Fibroblast of skin of right quadriceps (primary cell): ENCODE measurements at places on chromosomes 4 and X.
A peak's percentile ranks its signal among the peaks of the same experiment; 100 is the strongest.

DNA sequence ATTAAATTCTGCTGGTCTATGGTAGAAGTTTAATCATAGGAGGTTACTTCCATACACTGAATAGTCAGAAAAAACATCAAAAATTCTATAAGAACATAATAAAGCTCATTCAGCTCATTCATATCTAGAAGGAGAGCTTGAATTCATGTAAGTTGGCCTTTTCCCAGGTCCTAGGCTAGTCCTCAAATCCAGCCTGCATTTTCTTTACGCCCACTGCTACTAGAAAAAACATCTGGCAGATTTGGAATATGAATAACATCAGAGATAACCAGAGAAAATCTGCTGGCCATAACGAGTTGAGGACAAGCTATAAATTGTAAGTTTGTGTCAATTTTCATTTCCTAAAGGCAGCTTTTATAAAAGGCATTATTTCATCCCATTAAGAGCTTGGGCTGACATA, 95.5 kb downstream of the MXRA5 start:
- peak; percentile 31 for DNase-seq

DNA sequence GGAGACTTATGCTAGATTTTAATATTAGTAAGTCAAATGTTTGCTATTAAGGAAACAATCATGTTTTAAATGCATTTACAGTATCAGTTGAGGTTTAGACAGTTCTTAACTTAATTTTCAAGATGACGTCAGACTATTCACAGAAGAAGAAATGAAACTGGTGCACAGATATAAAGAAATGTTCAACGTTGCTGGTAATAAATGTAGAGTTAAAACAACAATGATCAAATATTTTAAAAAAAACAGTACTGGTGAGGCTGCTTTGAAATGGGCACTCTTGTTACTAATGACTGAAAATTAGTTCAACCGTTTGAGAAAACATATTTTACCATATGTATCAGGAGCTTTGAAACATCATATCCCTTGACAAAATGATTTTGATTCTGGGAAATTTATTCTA, 44.2 kb downstream of the ABHD18 start:
- DNase-seq: no peak

DNA sequence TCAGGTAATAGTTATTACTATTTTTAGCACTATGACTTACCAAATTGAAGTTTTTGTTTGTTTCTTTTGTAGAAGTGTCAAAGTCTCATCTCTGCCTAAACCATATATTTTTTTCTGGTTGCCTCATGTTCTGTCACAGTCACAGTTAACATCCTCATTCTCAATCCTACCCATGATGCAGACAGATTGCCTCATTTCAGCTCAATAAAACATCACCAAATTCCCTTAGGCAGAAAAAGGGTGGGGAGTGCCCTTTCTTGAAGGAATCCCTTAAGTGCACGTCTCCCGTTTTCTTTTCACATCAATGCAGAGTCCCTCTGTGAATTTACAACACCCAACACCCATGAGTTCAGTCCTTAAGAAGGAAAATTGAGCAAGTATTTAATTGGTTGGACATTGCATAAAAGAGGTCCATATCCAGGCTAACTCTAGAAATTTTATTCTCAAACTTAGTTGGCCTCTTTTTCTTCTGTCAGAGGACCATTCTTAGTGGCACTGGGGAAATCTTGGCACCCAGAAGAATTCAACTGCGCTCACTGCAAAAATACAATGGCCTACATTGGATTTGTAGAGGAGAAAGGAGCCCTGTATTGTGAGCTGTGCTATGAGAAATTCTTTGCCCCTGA, 103.7 kb upstream of the BMPR1B start:
- DNase-seq: no peak

DNA sequence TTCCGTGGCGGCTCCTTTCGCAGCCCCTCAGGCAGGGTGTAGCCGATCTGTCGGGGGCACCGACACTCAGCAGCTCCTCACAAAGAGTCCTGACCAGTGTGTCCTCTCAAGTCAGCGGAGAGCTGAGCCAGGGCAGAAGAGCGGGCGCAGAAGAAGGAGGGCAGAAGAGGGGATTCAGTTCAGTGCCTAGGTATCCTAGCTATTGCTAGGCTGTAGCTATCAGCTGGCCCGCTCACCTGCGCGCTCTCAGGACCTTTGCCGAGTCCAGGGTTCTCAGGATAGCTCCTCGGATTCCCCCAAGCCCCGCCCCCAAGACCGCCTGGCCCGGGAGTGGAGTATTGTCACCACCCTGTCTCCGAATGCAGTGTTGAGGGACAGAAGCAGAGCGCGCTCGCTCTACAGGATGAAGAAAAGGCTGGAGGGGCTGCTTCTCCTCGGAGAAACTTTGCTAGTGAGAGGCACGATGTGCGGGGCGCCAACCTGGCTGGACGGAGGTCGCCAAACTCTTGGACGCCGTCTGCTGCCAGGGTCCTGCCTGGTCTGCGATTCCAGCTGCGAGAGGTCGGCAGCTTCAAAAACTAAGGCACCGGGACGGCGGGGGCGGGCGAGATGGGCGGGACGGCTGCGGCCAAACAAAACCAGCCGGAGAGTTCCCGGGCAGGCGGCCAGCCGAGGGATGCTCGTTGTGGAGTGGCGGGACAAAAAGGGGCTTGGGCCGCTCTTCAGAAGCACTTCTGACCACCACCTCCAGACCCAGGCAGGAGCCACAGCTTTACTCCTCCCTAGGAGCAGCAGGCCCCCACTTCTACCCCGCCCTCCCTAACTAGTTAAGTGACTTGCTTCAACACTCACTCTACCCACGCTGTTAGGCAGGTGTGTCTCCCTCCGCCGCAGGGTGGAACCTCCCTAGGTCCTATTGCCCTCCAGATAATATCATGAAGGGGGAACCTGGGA, at the start of gene XKRX:
Gene XKRX, minus strand, starts transcription at position 258 of the 954 bp plus-strand sequence. CDS start 613 bp downstream, outside the sequence.
- DNase-seq: no peak

- no peak for DNase-seq
Observed at GRCh38 chr4:132893787-132894186, 255.3 kb upstream of the PCDH10 start.

DNA sequence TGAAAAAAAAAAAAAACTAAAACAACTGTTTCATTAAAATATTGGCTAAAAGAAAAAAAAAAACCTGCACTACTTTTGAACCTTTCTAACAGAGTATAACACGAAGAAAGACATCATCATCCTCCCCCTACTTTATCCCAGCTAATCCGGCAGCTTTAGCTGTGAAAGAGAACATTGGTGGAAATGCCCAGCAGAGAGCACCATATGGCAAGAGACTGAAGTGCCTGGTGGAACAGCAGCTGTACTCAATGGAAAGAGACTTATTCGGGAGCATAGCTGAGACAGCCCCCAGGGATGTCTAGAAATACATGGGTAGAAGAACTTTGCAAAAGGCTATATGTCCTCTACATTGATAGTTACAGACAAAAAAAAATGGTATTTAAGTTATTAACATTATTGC, 30.3 kb downstream of the STPG2 start:
- DNase-seq: peak; percentile 2

DNA sequence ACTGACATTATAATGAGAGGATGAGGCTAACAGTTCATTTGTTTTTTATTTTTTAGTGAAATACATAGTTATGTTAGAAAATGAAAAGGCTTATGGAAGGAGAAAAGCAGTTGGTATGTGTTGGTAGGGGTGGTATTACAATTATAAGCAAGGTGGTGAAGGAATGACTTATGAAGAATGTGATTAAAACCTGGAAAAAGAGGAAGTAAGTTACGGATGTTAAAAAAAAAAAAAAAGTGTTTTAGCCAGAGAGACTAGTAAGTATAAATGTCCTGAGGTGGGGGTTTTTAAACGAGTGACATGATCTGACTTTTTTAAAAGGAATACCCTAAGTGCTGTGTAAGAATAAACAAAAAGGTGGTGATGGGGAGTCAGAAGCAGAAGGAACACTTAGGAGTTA, 206.8 kb downstream of the IL15 start:
- DNase-seq: no peak

DNA sequence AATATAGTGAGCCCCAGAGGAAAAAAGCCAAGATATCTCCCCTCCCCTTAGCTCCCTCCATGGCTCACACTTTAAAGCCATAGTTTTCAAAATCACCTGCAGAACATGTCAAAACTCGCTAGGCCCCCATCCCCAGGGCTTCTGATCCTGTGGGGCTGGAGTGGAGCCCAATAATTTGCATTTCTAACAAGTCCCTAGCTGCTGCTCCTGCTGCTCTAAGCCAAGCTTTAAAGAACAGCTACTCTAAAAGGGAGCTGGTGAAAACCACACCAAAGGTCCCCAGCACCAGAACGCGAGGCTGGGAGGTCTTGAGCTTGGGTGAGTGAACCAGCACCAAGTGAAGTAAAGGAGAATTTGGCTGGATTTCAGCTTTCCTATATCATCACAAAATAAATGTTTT, 237.1 kb downstream of the ZNF674 start:
- DNase-seq: no peak

GRCh38 chrX:71650333-71650969, 16.9 kb upstream of the LOC101059915 start:
- no peak for DNase-seq

GRCh38 chrX:19237901-19238300, 105.8 kb upstream of the PDHA1 start:
- DNase-seq: no peak

DNA sequence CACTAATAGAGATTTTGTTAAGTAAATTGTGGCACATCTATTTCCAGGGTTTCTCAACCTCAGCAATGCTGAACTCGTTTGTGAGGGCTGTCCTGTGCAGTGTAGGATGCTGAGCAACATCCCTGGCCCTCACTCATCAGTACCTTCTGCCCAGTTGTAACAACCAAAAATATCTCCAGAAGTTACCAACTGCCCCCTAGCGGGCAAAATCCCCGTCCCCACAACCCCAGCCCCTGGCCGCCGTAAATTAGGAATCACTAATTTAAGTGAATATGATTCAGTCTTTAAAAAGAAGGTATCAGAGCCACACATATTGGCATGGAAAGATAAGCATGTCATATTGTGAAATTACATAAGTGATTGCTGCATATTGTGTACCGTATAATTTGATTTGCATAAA, 123.4 kb downstream of the ASB9 start:
- DNase-seq: no peak

- DNase-seq: no peak
Observed at GRCh38 chr4:72529148-72529822, 39.7 kb downstream of the ADAMTS3 start.

DNA sequence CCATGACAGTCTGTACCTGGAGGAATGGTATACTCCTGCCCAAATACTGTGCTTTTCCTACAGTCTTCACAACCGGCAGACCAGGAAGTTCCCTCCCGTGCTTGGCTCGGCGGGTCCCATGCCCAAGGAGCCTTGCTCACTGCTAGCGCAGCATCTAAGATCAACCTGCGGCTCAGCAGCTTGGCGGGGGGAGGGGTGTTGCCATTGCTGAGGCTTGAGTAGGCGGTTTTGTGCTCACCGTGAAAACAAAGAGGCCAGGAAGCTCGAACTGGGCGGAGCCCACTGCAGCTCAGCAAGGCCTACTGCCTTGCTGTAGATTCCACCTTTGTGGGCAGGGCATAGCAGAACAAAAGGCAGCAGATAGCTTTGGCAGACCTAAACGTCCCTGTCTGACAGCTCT, 152.7 kb downstream of the TEX11 start:
- no peak for DNase-seq

DNA sequence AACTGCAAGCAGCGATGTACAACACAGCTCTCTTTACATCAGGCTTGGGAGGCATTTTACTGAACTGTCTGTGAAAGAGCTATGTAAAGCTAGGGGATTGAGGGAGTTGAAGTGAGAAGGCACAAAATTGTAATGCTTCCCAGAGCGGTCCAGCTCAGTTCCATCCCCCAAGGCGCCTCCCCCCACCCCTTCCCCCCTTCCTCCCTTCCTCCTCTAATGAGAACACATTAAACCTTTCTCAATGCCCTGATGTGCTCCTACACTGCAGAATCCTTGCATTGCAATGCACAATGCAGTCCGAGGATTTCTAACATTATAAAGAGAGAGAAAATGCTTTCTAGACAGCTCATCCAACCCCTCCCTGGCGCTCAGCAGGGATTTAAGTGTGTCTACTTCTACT, 73.9 kb downstream of the CXXC4 start:
- no peak for DNase-seq

DNA sequence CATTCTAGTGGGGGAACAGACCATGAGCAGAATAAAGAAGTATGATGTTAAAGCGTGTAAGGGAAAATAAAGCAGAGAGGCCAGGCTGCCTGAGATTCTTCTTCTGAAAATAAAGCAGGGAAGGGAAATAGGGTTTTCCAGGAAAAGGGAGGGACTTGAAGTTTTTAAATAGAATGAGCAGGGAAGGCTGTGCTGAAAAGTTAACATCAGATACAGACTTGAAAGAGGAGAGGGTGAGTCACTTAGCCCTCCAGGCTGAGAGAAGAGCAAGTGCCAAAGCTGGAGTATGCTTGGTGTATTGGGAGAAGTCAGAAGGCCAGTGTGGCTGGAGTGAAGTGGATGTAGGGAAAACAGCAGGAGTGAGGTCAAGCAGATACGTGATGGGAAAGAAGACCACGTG, 10.0 kb upstream of the PLK4 start:
- DNase-seq: peak; percentile 68

DNA sequence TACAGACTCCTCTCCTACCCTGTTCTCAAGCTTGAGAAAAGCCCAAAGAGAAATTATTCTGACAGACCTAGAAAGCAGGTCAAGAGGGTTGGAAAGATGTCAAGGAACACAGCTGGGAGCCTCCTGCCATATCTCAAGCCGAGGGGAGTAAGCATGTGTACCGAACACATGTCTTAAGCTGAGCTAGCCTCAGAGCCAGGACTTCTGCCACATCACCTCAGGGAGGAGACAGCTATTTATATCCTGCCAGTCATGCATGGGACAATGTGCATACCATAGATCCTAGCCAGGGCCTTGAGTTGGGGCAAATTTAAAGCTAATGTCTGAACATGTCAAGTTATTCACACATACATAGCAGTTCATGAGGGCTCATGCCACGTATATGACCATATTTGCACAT, 11.8 kb downstream of the TMEM31 start:
- DNase-seq: peak; percentile 44

- no peak for DNase-seq
Observed at GRCh38 chr4:99008051-99008450, 12.5 kb downstream of the METAP1 start.

- peak; percentile 84 for DNase-seq
Observed at GRCh38 chr4:73832651-73833237, 3.7 kb upstream of the CXCL6 start.

DNA sequence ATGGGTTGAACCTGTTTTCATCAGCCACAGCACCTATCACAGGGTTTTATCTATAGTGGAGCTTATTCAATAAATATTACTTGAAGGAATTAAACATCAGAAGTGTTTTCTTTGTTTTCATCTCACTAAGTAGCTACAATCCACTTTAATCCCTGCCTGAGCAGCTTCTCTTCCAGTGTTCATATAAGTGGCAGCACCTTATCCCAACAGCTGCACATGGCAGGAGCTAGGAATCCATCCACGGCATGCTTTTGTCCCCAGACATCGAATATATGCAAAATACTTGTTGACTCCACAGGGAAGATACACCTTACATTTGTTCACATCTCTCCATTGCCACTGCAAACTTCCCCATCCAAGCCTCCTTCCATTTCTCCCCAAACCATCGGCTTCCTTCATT, 549.8 kb upstream of the FAM241A start:
- no peak for DNase-seq

DNA sequence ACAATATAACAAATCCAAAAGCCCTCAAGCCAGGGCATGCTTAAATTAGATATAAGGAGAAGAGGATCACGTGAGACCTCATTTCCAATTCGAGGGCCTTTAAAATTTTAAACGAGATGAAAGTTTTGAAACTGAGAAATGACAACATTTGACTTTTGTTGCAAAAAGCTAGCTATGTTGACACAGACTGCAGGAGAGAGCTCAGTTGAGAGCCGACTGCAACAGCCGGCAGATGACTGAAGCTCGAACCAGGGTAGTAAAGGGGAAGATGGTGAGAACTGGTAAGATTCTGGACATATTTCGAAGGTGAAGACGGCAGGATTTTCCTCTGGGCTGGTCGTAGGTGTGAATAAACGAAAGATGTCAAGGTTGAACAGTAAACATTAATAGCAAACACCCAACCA, 773 bp downstream of the PRMT9 start:
- DNase-seq: peak; percentile 10
